ENCODE measurements at places on chromosomes 7 and 10.

DNA sequence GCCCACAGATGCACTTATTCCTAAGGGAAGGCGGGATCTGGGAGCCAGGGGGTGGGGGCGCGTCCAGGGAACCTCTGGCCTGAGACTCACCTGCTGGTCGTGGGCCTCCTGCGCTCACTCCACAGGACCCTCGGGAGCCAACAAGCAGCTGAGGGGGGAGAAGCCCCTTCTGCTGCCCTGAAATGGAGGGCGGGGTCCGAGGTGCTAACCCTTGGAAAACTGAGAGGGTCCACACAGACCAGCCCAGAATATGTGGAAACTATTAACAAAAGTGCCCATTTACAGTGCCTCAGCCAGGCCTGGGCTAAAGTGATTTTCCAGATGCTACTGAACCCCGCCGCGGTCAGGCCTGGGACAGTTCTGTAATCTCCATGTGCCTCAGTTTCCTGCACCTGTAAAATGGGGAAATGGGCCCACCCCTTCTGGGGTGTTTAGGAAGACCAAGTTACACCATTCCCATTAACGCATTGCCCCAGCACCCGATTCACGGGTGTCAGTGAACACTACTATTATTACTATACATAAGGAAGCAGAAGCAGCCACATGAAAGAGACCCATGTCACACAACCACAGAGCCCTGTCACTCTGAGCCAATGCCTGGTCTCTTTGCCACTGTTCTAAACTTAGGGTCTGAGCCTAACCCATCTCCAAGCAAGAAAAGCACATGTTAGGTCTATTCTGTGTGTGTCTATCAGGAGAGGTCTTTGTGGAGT is 630 bp upstream of the VSTM4 start:
- no peak for DNase-seq

- no peak for DNase-seq
These were observed 190.6 kb downstream of the DIP2C start for GRCh38 chr10:498760-499435.

- DNase-seq = no peak
These were observed 12.3 kb upstream of the KMT2E start for GRCh38 chr7:105001652-105002184.

- DNase-seq = no peak
These were observed 322.6 kb upstream of the MKI67 start for GRCh38 chr10:128448796-128449195.

DNA sequence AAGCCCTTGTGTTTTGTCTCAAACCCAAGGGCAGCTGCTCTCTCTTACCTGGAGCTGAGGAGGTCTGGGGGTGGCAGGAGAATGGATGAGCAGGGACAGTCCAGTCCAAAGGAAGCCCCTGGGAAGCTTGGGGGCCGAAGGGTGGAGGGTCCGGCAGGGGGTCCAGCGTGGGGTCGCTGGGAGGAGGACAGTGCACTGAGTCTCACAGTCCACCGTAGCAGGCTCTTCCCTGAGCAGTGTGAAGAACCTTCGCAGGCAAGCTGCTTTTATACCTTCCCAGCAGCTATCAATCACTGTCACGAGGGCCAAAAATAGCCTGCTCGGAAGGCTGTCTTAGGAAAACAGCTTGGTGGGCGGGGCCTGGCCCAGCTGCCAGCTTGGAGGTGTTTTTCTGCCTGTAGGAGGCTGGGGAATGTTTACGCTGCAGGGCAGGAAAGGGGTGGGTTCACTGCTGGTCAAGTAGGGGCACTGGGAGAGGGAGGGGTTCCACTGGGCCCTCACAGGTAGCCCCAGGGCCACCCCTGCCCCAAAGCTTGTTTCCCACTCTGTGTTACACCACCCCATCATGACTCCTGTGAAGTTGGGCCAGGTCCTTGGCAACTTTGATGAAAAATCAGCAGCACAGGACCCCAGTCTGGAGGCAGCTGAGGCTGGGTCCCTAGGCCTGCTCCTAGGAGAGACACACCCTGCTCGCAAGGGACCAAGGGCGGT is at the start of gene DEPP1:
TSS of gene DEPP1 (minus strand) at position 240 of the 711 bp plus-strand sequence. CDS start 779 bp downstream, outside the sequence.
- DNase-seq = peak; percentile 68

- DNase-seq = no peak
These were observed 228.2 kb downstream of the PTEN start for GRCh38 chr10:88091490-88092061.

DNA sequence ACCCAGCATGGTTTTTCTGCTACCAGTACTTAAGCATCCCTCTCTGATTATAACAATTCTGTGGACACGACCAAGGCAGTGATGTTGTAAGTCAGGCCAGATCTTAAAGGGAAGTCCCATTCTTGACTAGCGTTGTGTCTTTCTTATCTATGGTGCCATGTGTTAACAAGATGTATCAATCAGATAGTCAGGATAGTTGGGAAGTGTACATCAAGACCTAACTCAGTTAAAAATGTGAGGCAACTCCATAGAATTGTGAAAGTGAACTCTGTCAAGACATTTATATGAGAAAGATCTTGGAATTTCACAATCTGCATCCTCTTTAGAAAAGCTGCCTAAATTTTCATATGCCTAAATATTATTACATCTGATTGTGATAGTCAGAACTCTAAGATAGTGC is 341.7 kb upstream of the SEMA3D start:
- DNase-seq = no peak

DNA sequence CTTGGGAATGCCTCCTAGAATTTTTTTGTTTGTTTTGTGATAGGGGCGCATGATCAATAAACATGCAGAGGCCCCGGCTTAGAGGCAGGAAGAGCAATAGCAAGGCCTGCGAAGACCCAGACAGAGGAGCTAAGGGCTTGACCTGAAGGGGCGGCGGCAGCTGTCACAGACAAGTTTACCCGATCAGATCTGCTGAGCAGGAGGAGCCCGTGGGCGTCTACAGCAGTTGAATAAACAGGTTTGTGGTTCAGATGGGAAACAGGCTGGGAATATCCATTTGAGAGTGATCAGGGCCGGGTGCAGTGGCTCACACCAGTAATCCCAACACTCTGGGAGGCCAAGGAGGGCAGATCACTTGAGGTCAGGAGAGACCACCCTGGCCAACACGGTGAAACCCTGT is 126.0 kb upstream of the CALN1 start:
- peak; percentile 10 for DNase-seq

- DNase-seq = no peak
These were observed 36.7 kb downstream of the BTBD16 start for GRCh38 chr10:122307669-122308416.

- no peak for DNase-seq
These were observed 19.1 kb downstream of the DENND2A start for GRCh38 chr7:140621401-140622021.

DNA sequence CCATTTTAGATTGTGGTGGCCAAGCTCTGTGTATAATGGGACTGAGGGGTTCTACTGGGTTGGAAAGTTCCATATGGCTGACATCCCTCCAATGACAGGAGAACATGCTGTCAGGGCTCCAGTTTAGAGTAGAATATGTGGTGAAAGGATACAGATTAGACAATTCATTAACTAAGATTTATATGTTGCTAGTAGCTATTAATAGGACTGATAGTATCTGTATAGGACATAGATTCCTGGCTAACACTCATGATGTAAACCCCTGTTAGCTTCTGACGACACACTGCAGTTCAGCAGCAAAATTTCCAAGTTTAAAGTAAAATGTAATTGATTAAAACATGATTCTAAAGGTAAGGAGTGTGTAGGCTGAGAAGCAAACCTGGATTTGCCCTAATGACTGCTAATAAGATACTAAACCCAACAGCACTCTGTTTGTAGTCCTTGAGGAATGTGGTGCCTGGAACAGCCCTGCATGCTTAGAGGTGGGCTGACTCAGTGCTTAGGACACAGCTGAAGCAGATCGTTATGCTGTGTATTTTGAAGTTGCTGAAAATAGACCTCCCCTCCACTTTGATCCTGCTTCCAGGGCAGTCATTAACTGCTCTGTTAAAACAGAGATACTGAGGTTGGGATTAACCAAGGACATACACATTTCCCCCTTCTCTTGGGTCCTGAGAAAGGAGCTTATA is 1129.6 kb downstream of the SORCS3 start:
- DNase-seq = no peak

GRCh38 chr7:20244334-20245120 is 27.3 kb upstream of the MACC1 start:
- no peak for DNase-seq

- DNase-seq = no peak
These were observed 147.2 kb downstream of the MAPK8 start for GRCh38 chr10:48453451-48454301.

GRCh38 chr7:99190359-99191009 is 17.4 kb downstream of the KPNA7 start:
- no peak for DNase-seq

GRCh38 chr7:70215491-70215890 is 617.2 kb downstream of the AUTS2 start:
- no peak for DNase-seq

GRCh38 chr10:15588151-15588550 is 131.6 kb downstream of the ITGA8 start:
- no peak for DNase-seq

- no peak for DNase-seq
These were observed 259.4 kb downstream of the PARD3 start for GRCh38 chr10:34555653-34556052.

DNA sequence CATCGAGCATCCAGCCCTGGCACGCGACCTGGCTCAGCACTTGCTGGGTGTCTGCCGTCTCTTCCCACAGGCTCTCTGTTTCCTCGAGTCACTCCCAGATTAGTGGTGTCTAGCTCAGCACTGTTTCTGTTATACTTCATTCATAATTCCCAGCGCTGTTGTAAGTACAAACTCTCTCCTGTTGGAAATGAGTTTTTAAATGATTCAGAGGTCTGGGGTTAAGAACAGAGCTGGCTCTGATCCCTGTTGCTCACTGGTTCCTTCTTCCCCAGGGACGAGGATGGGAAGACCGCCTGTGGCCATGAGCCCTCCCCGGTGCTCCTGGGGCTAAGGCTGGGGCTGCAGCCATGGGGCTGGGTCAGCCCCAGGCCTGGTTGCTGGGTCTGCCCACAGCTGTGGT is 17.3 kb upstream of the C10orf95 start:
- DNase-seq = no peak

GRCh38 chr7:103630318-103630717 is 184.3 kb upstream of the SLC26A5 start:
- no peak for DNase-seq

DNA sequence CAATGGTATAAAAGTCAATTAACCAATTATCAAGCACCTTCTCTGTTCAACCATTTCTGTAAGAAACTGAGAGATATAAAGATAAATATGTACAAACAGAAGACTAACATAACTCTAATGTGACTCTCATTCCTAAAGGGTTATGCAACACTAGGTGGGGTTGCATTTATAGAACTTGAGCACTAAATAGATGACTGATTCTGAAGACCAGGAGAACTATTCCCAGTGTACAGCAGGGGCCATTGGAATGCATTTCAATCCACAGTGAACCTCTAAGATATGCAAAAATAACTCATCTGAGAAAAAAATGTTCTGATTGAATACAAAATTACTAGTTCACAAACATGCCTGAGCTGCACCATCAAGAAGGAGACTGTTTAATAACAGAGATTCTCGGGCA is 341.2 kb upstream of the STEAP1 start:
- DNase-seq = no peak

- no peak for DNase-seq
These were observed 151.5 kb upstream of the KAT6B start for GRCh38 chr10:74674927-74675326.

DNA sequence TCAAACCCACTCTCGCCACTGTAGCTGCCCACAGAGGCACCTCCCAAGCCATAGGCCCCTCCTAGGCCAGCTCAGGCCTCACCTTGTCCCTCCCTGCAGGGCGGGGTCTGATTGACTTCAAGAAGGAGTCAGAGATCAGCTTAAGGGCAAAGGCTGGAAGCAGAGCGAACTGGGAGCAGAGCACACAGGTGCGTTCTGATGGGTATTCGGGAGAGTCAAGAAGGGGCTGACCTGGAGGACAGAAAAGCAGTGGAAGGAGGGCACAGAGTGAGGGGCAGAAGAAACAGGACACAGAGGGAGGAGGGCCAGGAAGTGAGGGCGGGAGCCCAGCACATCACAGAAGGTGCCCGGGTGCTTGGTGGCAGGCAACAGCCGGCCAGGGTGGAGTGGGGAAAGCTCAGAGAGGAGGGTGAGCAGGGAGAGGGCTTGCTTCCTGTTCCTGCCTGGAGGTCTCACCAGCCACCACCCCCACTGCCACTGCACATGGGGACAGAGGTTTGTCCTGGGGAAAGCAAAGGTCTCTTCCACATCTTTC is at the start of gene AOC1:
TSS of gene AOC1 (plus strand) at position 147 of the 535 bp plus-strand sequence. CDS start 3,954 bp downstream, outside the sequence.
- DNase-seq = no peak

- DNase-seq = no peak
These were observed 57.2 kb upstream of the ANK3 start for GRCh38 chr10:60446851-60447250.

DNA sequence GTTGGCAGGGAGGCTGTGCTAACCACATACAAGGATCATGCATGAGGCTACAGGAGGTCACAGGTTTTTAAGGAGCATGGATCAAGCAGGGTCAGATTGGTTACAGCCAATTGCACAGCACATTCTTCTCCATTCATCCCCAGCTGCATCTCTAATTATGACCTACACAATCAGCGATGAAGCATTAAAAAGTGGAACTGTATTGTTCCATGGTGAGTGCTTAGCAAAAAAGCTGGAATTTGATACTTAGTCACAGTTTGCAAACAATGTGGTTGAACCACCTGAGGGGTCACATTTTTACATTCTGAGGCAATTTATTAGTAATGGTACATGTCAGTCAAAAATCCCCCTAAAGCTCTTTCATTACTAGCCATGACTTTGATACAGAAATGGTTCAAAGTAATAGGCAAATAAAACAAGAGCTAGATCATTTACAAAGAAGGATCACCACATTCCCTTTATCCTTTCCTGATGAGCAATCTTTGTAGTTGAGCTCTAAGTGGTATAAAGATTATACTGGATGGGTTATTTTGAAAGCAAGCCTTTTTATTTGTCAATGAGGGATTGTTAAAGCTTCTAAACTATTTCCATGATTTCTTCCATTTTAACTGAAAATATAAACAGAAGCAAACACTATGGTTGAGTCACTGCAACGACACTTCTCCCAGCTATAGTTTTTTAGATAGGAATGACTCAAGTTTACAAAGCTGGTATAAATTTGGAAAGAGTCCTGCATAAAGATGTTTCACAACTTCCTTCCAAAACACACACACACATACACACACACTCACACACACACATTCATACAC is 217.8 kb upstream of the SEMA3A start:
- DNase-seq = no peak

GRCh38 chr10:99396471-99396870 is 34.0 kb downstream of the GOT1 start:
- DNase-seq = no peak

GRCh38 chr10:47240173-47240572 is 59.8 kb upstream of the GDF10 start:
- no peak for DNase-seq

GRCh38 chr7:90595801-90596670 is at the start of gene CDK14:
Gene CDK14 (plus strand): TSS chr7:90596321. CDS start chr7:90596628, 307 bp downstream.
- DNase-seq = peak; percentile 96

- DNase-seq = no peak
These were observed 47.2 kb downstream of the PDE1C start for GRCh38 chr7:32022966-32023365.

- DNase-seq = no peak
These were observed 196.9 kb downstream of the BAMBI start for GRCh38 chr10:28874210-28874609.
